ENCODE measurements at places on chromosomes 16 and 17.
A peak's percentile ranks its signal among the peaks of the same experiment; 100 is the strongest.

GRCh38 chr17:15436473-15437302 is 30.7 kb downstream of the CDRT4 start:
- no peak for DNase-seq

DNA sequence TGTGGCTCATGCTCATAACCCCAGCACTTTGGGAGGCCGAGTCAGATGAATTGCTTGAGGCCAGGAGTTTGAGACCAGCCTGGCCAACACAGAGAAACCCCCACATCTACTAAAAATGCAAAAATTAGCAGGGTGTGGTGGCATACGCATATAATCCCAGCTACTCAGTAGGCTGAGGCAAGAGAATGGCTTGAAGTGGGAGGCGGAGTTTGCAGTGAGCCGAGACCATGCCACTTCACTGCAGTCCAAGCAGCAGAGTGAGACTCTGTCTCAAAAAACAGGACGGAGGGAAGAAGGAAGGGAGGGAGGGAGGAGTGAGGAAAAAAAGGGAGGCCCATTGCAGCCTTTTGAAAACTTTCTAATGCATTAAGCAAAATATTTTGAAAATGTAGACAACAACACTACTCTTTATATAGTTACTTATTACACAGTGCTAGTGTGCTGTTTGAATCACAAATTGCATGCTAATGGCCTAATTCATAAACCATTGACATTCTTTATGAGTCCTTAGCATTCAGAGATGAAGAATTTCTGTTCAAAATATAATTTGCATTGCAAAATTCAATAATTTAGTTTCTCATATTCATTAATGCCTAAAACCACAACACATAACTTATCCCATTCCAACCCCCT is 59.4 kb downstream of the TMEM114 start:
- no peak for DNase-seq

DNA sequence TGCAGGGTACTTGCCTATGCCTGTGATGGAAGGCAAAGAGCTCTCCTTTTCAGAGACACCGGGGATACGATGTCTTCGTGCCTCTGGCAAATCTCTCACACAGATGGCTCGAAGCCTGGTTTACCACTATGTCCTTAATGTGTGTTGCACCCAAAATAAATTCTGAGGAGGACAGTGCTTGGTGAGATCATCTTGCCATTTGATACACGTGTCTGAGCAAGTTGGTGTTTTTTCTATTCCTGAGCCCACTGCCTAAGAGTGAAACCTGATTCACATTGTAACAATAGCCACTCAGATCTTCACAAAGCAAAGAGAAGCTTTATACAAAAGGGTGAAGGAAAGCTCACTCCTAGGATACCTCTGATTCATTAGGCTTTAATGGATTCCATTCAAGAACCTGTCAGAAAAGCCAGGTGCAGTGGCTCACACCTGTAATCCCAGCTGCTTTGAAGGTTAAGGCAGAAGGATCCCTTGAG is 33.1 kb upstream of the AKAP1 start:
- no peak for DNase-seq

DNA sequence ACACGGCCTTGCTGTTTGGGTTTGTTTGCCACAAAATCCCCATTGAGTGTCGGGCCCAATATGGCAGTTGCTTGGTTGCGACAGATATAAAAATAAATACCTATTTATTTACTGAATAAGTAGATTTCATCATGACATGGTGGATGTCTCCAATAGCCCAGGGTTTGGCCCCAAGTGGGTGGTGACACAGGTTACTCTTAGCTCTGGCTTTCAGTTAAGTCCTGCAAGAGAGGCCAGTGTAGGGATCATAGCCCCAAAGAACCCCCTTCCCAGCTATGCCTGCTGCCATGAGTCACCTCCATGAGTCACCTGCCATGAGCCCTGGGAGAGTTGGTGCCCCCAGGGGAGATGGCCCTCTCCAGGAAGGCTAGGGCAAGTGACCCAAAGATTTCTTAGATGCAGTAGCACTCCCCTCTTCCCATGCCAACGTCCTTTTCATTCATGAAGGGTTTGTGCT is 78.7 kb upstream of the LGALS9 start:
- no peak for DNase-seq

GRCh38 chr17:56929362-56929969 is 15.6 kb upstream of the TRIM25 start:
- no peak for DNase-seq

DNA sequence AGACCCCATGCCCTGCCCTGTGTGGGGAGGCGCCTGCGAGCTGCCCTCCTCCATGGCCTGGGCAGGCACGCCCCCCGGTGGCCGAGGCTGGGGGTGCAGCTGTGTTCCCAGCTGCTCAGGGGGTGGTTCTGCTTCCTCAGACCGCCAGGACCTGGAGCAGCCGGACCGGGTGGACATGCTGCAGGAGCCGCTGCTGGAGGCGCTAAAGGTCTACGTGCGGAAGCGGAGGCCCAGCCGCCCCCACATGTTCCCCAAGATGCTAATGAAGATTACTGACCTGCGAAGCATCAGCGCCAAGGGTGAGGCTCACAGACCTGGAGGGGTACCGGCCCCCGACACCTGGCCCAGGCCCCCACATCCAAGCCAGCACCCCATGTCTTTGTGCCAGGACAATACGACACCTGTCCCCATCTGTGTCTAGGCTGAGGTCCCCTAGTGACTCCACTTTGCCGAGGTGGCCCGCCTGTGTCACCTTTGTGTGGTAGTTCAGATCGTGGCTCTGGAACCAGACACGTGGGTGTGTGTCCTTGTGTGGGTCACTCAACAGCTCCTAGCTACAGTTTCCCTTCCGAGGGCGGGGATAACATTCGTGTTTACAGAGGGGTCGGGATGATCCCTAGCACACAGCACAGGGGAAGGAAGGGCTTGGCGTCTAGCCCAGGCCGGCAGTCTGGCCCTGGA is 9.3 kb downstream of the GJD3 start:
- DNase-seq, result peak; percentile 59

DNA sequence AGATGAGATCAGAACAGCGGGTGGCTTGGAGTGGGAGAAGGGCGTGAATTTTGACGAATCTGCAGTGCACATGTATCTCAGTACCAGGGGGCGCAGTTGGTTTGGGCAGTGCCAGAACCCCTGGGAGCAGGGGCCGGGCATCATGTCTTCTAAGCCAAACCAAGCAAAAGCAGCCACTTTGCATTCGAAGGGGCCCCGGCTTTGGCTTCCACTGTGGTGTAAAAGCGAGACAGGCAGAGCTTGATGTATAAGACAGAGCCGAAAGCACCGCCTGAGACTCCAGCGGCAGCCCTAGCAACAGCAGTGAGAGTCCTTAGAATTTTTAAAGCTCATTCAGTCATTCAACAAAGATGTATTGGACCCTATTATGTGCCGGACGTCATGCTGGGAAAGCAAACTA is 3.8 kb upstream of the XYLT1 start:
- no peak for DNase-seq

GRCh38 chr16:87824991-87825841 is 44.1 kb downstream of the SLC7A5 start:
- no peak for DNase-seq

- no peak for DNase-seq
These were observed 36.9 kb downstream of the ERN1 start for GRCh38 chr17:64092952-64093451.

DNA sequence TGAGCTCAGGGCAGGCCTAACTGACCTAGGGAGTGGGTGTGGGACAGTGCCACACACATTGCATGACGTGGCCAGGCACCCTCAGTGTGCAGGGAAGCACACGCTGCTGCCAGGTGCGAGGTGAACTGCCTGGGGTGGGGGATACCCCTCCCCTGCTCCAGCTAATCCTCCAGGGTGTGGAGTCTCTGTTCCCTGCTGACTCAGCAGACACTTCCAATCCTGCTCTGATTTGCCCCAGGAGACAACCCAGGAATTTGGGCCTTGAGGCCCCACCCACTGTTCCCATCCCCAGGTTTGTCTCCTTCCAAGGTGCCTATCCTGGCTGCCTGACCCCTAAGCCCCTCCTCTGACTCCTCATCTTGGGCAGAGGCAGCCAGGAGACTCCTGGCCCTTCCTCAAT is 10.7 kb downstream of the DLX3 start:
- DNase-seq, result no peak

DNA sequence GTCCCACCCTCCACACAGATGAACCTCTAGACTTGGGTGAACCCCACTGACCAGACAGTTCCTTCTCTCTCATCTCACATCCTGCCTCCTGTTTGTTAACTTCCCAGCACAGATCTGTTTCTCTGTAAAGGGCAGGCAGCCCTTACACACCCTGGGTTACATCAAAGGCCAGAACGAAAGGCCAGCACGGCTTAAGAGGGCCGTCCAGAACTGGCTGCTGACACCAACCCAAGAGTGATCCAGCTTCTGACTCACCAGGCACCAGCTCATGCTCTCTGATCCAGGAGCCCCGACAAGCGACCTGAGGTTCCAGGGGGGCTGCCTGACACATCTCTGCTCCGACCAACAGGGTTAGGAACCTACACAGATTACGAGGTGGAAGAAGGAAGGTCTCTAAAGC is 86.9 kb downstream of the MRM3 start:
- DNase-seq, result no peak

DNA sequence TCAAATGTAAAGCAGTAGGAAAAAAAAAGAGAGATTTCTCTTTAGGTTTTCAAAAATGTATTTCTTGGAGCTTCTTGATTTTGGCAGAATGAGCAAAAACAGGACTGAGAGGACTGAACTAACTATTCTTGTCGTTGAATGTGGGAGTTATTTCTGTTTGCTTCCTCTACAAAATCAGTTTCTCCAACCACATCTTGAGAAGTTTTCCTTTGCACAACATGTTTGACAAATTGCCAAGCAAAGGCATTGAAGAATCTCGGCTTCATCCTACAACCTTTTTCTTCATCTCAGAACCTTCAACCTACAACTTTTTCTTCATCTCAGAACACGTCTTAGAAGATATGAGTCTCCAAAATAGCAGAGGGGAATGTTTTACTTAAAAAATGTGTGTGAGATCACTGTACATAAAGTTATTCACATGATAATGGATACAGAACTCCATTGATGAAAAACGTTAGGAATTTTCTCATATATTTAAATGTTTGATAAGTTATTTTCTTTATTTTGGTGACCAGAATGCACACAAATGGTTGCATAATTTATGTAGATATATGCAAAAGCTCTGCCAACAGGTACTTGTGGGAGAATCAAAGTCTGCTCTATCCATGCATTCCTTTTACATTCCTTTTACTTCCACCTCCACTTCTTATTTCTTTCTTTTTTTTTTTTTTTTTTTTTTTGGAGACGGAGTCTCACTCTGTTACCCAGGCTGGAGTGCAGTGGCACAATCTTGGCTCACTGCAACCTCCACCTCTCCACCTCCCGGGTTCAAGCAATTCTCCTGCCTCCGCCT is 370.0 kb downstream of the KCNJ2 start:
- DNase-seq, result no peak

- DNase-seq, result no peak
These were observed 2.6 kb downstream of the KIFC3 start for GRCh38 chr16:57799600-57800199.

- DNase-seq, result no peak
These were observed 500.1 kb downstream of the MAF start for GRCh38 chr16:79100447-79100846.

- no peak for DNase-seq
These were observed 37.4 kb upstream of the CDH13 start for GRCh38 chr16:82589407-82589806.

- no peak for DNase-seq
These were observed 127.0 kb downstream of the BANP start for GRCh38 chr16:88078111-88078775.

- no peak for DNase-seq
These were observed 6.1 kb downstream of the WDR81 start for GRCh38 chr17:1730326-1731193.

- DNase-seq, result no peak
These were observed 772 bp downstream of the NTN1 start for GRCh38 chr17:9021992-9022572.

DNA sequence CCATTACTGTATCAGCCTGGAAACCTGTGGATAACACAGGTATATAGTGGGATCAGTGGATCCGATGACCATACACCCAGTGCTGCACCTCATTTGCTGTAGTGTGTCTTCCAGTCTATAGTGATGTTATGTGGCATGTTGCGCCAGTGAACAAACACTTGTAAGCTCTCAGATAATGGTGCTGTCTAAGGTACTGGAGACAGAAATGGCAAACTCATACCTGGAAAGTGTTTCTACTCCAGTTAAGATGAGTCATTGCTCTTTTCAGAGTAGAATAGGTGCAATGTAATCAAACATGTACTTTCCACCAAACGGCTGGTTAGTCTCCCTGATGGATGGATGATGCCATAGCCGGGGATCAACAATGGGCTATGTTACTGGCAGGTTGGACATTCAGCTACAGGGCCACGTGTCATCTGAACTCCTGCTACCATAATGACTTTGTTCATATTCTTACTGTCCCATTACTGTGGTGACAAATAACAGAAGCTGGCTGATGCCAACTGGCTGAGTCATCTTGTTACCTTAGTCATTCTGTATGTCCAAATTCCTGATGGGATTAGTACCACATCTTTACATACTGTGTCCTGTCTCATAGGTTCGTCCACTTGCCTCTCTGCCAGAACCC is 6.3 kb downstream of the CCL11 start:
- DNase-seq, result no peak

GRCh38 chr17:78000341-78000740 is 41.8 kb downstream of the TNRC6C start:
- DNase-seq, result no peak

DNA sequence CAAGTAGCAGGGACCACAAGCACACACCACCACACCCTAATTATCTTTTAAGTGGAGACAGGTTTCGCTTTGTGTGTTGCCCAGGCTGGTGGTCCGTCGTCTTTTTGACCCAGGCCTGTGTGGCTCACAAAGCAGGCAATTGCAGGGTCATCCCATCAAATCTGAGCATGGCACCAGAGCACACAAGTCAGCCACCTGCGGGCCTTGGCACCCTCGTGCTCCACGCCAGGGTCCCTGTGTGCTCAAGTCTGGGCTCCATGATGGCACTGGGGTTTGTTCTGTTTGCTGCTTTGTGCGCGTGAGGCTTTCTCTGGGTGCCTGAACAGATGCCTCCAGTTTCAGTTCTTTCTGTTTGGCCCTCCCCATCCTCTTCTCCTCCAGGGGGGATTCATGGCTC is 2.4 kb upstream of the CAPN15 start:
- DNase-seq, result no peak

- no peak for DNase-seq
These were observed 9.4 kb upstream of the SLC6A4 start for GRCh38 chr17:30244853-30245385.

DNA sequence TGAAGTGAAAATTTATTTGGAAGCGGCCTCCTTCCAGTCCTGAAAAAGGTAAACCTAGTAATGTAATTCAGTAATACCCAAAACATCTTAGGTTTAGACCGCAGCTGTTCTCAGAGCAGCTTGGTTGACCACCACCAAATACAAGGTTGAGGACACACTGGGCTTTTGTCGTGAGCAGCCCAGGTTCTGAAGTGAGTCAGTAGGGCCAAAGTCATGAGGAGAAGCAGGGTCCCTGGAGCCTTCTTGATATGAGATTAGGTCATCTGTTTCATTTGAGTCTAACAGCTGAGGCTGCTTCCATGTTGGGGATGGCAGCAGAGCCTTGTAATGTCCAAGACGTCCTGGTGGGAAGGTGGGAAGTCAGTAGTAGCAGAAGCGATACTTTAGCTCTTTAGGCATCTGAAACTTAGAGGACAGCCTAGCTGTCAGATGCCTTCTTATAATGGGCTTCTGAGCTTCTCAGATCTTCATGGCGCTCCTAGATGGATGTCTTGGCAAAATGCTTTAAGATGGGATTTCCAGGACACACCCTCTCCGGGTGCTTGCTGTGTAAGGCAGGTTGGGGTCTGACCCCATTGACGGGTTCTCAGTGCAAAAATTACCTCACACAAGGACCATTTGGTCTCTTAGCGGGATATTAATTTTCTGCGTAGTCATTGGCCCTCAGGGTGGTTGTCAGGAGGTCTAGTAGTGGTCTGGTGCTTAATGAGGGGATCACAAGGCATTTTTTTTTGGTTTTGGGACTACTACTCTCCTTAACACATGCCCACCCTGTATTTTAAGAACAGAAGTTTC is 2.4 kb downstream of the ALKBH5 start:
- DNase-seq, result no peak

All from T-helper 2 cell (primary cell).